ENCODE measurements at places on chromosomes 6 and 20.

DNA sequence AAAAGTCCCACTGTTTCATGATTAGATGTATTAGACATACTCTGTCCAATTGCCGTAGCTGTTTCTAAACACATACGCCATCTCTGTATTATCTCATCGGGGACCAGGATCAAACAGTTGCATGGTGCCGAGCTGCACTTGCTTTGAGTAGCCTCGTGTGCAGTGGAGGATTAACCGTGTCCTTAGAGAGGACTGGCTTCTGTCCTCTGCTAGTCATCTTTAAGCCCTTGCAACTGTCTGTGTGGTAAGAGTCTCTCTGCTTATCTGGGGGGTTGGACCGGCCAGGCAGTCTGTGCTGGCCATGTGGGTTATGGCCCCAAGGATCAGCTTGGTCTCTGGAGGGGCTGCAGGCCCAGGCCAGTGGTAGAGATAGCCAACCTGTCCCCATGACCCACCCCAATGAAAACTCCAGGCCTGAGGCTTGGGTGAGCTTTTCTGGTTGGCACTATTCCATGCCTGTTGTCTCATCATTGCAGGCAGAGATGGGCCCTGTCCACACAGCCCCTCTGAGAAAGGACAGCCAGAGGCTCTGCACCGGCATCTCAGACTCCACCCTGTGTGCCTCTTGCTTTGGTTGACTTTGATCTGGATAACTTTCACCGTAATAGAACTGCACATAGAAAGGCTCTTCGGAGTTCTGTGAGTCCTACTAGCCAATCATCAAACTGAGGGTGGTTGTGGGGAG, 137.3 kb upstream of the SNX9 start:
- no peak for DNase-seq

DNA sequence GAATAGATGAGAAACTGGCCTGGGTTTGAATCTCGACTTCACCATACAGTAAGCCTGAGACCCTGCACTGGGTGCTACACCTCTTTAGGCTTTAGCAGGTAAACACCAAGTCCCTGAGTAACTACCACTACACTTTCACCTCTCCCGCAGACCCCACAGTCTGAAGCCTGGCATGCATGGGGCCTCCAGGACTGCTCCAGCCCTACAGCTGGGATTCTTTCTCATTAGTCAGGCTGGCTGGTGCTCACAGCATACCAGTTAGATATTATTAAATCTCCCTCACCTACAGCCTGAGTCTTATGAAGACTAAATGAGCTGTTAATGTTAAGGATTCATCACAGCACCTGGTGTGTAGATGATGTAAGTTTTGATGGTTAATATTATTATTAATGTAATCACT, 388.7 kb downstream of the ARHGAP18 start:
- DNase-seq: no peak

DNA sequence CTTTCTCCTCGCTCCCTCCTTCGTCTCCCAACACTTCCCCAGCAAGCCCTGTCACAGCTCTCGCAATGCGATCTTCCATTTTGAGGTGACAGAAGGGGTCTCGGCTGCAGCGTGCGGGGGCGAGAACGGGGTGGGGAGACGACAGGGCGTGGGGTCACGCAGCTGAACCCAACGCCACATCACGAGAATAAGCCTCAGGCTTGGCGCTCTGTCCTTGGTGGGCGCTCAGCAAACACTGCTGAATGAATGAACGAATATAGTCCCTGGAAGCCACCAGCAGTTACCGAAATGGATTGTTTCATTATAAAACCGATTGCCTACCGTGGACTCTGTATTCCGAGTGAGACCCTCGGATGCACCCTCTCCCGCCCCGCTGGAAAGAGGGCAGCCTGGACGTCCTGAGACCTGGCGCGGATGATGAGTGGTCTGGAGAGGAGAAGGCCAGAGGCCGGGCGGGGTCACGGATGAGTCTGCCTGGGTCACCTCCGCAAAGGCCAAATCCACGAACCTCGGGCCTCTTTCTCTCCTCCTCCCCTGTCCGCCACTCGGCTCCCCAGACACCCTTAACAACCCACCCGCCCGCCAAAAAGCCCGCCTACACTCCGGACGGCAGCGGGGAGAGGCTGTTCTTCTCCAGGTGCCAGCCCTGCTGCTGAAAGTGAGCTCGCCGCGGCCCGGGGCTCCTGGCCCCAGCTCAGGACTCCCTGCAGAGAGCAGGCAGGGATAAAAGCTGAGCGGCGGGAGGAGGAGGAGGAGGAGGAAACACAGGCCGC, 3.7 kb downstream of the NRN1 start:
- DNase-seq: no peak

DNA sequence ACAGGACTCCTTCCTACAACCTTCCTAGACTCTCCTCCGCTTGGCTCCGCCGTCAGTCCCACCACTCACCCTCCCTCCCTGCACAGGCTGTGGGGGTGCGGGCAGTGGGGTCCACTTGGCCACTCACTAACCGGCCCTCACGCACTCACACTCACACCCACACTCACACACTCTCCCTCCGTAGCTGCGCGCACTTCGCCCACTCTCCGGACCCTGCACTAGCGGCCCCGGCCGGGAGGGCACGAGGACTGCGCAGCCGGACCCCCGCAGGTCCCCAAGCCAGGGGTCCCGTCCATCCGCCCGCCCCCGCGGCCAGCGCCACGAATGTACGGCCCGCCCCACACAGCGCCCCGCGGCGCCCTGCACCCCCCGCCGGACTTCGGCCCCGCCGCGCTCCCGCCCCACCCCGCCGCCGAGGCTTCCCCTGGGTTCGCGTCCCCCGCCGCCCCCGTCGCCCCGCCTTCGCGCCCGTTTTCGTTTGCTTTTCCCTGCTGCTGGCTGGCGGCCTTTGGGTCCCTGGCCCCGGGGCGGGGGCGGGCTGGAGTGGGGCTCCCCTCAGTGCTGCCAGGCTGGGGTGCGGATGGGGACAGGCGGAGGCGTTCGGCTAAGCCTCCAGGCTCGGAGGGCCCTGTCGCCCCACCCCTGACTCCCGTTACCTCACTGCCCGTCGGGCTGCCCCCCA, 23.0 kb upstream of the SLC22A7 start:
- no peak for DNase-seq

GRCh38 chr6:148653138-148653776, 93.6 kb upstream of the UST start:
- no peak for DNase-seq

- DNase-seq: no peak
Observed at GRCh38 chr6:158718461-158719046, 68.7 kb downstream of the SYTL3 start.

All from NCI-H2171 (cell line).